Kidney epithelial cell (primary cell): ENCODE measurements at places on chromosomes 12 and 14. TPM values are rescaled to one million over a fixed set of nuclear protein-coding genes. Genes with fewer than 3 reads are reported as not detected.

GRCh38 chr14:77026930-77027537 lies 1.5 kb downstream of the IRF2BPL start:
- no peak for DNase-seq

The KRT5 gene
- total RNA-seq, result not detected in 2 replicates

DNA sequence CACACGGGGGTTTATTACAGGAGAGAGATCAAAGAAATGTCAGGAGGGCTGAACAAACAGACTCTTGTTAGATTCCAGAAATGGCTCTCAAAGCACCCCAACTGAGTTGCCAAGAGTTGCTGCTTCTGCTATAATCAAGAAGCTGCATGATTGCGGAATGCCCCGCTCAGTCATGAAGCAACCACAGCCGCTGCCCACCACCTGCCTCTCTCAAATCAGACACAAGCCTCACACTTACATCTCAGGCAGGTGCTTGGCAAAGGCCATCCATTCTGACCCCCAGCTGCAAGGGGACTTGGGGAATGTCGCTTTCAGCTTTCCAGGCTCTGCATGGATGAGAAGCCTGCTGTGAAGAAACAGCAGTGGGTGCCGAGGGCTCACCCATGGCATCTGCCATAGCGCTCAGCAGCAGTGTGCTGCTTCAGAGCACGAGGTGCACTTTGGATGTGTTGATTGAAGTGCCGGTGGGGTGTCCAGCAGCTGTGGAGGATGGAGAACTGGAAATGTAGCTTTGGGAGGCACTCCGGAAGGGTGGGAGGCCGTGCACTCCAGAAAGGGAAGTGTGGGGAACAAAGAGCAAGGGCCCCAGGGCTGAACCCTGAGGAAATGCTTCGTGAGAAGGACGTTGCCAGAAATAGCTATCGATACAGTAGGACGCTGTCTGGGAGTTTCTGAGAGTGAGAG lies 37.7 kb downstream of the LRRC74A start:
- no peak for DNase-seq

DNA sequence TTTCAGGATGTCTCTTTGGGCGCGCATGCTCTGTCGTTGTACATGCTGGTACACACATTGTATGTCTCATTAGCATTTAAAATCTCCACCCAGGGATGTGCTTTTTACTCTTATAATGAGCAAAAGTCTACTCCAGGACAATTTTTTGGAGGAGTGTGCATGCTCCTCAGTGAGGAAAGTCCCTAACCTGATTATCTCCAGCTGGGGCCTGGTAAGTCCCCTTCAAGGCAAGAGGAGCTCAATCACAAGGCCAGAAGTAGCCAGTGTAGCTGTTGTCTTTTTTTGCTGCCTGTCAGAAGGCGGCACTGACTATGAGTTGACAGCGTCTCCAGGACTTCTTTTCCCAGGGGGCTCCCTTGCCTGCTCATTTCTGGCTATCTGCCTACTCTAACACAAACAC lies 218.3 kb upstream of the CNTN1 start:
- no peak for DNase-seq

- no peak for DNase-seq
These were observed 1.6 kb downstream of the CACNA1C start for GRCh38 chr12:2054091-2055018.

- DNase-seq, result no peak
These were observed 2.5 kb upstream of the MAPK1IP1L start for GRCh38 chr14:55048900-55049436.

- no peak for DNase-seq
These were observed 115.4 kb upstream of the PRICKLE1 start for GRCh38 chr12:42704810-42705401.

DNA sequence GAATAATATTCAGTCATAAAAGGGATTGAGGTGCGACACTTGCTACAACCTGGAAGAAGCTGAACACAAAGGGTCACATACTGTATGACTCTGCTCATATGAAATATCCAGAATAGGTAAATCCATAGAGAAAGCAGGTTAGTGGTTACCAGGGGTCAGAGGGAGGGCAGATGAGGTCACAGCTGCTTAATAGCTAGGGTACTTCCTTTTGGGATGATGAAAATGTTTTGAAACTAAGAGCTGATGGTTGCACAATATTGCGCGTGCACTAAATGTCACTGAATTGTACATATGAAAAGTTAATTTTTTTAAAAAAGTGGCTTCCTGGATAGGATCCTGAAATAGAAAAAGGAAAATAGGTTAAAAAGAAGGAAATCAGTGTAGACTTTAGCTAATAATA lies 23.8 kb downstream of the NEUROD4 start:
- DNase-seq, result no peak

The TAS2R9 gene
- not detected in 2 replicates for total RNA-seq

The TCL1B gene
- total RNA-seq, result not detected in 2 replicates

The LALBA gene
- total RNA-seq, result not detected in 2 replicates

GRCh38 chr14:94918896-94919295 lies 149.0 kb upstream of the GSC start:
- no peak for DNase-seq

GRCh38 chr14:37413504-37414003 lies 181.5 kb downstream of the FOXA1 start:
- no peak for DNase-seq

The GLIPR1L1 gene
- not detected in 2 replicates for total RNA-seq

DNA sequence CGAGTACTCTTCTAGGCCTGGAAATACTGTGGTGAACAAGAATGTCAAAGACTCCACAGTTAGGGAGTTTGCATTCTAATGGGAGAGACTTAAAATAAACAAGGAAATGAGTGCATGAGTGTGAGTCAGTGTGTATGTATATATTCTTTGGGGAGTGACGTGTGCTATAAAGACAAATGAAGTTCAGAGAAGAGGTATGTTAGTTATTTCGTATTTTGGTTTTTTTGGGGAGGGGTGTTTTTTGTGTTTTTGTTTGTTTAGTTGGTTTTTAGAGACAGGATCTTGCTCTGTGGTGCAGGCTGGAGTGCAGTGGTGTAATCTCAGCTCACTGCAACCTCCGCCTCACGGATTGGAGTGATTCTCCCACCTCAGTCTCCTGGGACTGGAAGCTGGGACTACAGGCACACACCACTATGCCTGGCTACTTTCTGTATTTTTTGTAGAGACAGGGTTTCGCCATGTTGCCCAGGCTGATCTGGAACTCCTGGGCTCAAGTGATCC lies 74.3 kb downstream of the SRGAP1 start:
- DNase-seq, result peak; percentile 67

DNA sequence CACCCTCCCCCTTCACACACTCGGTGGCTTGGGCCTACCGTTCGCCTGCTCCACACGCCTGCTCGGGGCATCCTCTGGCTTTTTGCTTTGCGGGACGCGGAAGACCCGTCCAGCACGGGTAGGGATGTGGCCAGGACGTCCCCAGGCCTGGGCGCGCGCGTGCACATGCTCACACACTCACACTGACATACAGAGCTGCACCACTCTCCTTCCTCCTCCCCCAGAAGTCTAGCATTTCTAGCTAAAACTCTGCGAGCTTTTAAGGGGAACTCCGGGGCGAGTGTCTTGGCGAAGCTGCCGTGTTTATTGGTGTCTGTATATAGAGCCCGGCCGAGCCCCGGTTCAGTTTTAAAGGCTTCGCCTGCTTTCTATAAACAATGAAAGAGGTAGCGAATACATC lies 5.0 kb downstream of the TBX5 start:
- DNase-seq, result no peak

The P2RX7 gene
- 0.29 and 0.96 TPM in 2 replicates for total RNA-seq

The ALDH6A1 gene
- total RNA-seq, result 11.1 and 12.5 TPM in 2 replicates

The ALDH1L2 gene
- total RNA-seq, result 15.0 and 15.5 TPM in 2 replicates

The SVOP gene
- not detected in 2 replicates for total RNA-seq

The TUNAR gene
- 0.27 and 0.50 TPM in 2 replicates for total RNA-seq

DNA sequence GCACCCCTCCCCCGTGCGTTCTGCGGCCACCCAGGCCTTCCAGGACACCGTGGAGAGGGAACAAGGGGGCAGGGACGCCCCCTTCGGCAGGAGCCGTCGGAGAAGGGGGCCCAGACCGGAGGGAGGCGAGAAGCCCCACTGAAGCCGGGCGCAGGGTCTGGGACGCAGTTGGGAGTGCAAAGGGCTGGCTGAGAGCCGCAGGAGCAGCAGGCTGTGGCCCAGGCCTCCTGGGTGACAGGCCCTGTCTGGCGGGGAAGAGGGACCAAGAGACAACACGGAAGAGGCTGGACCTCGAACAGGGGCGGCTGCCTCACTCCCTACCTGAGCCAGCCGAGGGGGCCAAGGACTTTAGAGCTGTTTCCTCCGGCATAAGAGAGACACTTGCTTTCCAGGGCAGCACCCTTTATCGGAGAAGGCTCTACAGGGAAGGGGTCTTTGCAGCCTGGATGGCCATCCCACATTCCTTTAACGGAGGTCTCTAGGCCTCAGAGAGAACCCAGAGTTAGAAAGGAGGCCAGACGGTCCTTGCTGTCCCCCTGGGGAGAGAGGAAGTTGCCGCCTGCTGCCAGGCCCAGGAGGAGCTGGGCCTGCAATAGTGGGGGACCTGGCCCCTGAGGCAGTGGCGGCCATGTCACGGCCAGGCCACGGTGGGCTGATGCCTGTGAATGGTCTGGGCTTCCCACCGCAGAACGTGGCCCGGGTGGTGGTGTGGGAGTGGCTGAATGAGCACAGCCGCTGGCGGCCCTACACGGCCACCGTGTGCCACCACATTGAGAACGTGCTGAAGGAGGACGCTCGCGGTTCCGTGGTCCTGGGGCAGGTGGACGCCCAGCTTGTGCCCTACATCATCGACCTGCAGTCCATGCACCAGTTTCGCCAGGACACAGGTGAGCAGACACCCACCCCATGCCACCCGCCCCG lies 1.3 kb downstream of the DTX1 start:
- DNase-seq, result no peak

- no peak for DNase-seq
These were observed 56.2 kb downstream of the DUSP16 start for GRCh38 chr12:12506496-12506890.

GRCh38 chr12:52518574-52519386 lies 1.4 kb downstream of the KRT5 start:
- no peak for DNase-seq
